Cerebellar cortex (tissue), 1 donor: ENCODE measurements at places on chromosomes 16 and 17.

DNA sequence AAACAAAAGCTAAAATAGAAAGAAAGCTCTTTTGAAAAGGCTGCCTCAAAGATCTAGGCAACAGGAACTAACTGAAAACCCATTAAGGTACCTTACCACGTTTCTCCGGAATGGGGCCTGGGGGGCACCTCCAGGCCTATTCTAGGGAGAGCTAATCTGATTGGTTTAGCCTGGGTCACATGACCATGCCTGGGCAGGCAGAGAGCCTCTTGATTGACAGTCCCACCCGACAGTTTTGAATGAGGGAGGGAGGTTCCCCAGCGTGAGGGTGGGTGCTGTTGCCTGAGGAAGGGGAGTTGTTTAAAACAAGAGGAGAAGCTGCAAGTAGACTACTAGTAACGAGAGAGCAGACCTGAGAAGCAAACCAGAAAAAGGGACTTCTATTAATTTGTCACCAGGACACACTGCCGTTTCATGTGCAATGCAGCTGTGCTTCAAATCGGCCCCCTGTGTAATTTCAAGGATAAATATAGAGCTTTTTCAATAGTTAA, 143.4 kb upstream of the HS3ST2 start:
- peak; percentile 36 for DNase-seq

- DNase-seq, result no peak
These were observed 91.4 kb upstream of the FA2H start for GRCh38 chr16:74865922-74866598.

- DNase-seq, result peak; percentile 9
These were observed 47.8 kb downstream of the BMERB1 start for GRCh38 chr16:15482068-15482747.

DNA sequence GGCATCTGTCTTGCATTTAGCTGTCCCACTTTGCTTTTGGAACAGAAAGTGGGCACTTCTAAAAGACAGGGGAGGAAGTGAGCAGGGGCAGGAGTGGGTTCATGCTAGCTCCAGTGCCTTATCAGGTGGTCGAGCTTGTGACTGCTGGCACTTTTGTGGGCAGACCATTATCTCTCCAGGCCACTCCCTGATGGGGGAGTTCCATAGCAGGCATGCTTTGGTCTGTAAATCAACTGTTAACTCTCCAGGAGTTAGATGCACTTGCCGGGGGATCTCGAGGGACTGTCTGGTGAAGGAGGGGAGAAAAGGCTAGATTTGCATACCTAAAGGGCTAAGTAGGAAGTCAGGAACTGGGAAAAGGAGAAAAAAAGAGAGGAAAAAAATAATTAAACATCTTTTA, 9.3 kb upstream of the CARD14 start:
- DNase-seq, result no peak

DNA sequence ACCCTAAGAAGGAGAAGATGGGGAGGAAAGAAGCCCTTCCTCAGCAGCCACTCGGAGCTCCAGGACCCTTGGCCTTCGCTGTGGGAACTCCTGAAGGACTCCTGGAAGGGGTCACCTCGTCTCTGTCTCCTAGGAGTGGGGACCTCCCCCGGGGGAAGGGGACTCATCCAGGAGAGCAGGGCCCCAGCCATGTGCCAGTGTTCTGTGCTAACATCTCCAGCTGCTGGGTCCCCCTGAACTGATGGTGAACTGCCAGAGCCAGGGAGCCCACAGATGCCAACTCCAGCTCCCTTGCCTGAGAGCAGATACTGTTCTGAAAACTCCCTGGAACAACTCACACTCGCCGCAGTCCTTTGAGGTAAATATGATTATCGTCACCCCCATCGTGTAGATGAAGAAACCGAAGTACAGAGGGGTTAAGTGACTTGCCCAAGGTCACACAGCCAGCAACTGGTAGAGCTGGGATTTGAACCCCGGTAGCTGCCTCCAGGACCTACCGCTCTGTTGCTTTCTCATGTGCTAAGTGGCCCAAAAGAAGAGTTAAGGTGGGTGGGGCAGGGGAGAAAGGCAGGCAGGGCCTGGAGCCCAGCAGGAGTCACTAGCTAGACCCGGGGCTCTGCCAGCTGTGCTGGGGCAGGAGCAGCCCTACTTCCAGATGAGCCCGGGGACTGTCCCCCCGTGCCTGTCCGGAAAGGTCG, 10.5 kb downstream of the TIMM22 start:
- DNase-seq, result no peak

- peak; percentile 31 for DNase-seq
These were observed 30.3 kb downstream of the CDK5R1 start for GRCh38 chr17:32516940-32517701.

GRCh38 chr17:45745601-45746494, 38.3 kb upstream of the CRHR1 start:
- DNase-seq, result no peak

GRCh38 chr16:48011878-48012658, 143.7 kb downstream of the ABCC12 start:
- DNase-seq, result no peak

DNA sequence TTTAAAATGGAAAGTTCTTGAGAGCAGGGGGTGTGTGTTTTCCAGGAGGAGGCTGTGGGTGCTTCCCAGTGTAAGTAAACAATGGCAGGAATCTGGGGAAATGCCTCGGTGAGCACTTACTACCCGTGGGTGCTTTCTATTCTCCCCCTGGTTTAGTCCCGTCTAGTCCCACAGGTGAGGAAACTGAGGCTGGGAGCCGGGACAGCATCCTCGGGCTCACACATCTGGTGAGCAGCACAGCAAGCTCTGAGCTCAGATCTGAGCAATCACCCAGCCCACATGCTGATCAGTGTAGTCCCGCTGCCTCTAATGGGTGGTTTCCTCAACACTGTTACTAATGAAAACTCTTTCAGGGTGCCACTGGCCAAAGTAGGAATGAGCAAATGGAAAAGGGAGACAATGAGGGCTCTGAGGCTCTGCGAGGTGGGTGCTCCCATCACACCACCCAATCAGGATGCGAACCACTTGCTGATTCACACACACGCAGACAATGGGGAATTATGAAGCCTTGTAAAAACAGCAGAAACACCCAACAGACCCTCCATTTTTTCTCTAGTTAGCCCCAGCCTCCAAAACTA, 202.6 kb downstream of the PARN start:
- no peak for DNase-seq

GRCh38 chr16:56616608-56617211, 8.3 kb downstream of the MT2A start:
- DNase-seq, result no peak

- DNase-seq, result no peak
These were observed 885 bp upstream of the SLFN13 start for GRCh38 chr17:35449371-35449931.

DNA sequence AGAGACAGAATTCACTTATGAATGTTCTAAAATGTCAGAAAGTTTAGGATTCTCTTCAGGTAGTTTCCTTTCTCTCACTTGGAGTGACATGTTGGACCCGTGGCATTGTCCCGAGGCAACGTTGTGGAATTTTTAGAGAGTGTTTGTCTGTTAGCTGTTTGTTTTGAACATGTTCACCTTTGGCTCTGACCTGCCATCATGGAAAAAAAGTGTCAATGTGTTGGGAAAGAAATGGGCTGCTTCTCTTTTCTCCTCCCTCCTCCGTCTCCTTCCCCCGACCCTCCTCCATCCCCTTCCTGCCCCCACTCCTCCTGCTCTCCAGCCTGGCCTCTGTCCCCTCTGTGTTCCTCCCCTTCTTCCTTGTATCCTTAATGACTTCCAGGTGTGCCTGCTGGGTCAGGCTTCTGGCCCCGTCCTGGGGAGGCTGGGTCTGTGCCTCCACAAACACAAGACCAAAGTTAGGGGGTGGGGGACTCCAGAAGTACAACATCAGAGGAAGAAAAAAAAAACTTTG, 463.1 kb downstream of the MAF start:
- DNase-seq, result no peak

GRCh38 chr17:78174870-78175642, 6.7 kb downstream of the SYNGR2 start:
- DNase-seq, result peak; percentile 95

GRCh38 chr16:4477966-4478365, 1.8 kb downstream of the HMOX2 start:
- DNase-seq, result no peak

GRCh38 chr17:67403065-67403464, 26.0 kb downstream of the PITPNC1 start:
- no peak for DNase-seq

DNA sequence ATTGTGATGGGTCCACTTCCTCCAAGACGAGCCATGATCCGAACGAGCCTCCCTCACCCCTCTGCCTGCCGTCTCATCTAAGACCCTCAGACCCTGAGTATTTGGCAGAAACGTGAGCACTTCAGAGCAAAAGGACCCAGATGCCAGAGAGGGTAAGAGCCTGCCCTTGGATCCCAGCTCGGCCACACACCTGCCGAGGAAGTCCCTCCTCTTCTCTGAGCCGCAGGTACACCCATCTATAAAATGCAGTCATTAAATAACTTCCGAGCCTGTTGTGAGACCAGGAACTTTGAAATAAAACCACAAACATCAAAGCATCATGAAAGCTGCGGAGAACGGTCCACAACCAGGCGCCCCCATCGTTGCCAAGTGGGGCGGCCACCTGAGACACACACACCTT, 64.8 kb upstream of the DOC2B start:
- DNase-seq, result no peak

GRCh38 chr17:35903451-35903850, 23.3 kb upstream of the CCL5 start:
- no peak for DNase-seq

GRCh38 chr16:65271996-65272395, 150.1 kb upstream of the CDH11 start:
- no peak for DNase-seq

- no peak for DNase-seq
These were observed 440 bp downstream of the NPRL3 start for GRCh38 chr16:138049-138417.

- no peak for DNase-seq
These were observed 22.8 kb downstream of the G6PC3 start for GRCh38 chr17:44093231-44093900.

DNA sequence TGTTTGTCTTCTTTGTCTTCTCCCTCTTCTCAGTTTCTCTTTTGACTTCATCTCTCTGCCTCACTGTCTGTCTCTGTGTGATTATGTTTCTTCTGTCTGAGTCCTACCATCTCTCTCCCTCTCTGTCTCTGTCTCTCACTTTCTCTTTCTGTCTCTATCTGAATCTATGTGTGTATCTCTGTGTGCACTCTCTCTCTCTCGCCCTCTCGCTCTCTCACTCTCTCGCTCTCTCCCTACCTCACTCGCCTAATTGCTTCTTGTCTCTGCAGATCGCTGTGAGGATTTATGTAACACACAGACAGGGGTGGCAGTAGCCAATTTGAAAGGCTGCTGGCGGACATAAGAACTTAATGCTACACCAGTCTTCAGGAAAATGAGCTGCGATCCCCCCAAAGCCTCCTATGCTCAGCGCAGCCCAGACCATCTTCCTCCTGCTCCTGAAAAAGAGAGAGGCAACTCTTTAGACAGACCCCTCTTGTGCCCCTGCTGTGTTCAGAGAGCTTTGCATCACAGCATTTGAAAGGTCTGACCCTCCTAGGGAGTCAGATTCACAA, 140.9 kb downstream of the CCT6B start:
- no peak for DNase-seq

DNA sequence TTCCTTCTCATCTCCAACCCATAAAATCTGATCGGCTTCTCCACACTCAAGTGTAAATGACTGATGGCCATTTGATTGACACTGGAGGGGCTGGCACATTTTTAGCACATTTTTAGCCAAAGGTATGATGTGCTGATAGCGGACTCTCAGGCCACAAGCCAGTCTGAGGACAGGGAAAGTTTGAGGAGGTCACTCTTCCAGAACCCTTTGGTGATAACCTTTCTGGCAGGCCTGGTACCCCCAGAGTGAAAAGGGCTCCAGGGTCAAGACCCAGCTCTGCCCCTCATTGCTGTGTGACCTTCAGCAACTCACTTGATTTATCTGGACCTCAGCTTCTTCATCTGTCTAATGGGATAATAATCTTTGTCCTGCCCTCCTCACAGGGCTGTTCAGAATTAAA, 1.7 kb upstream of the NLRC5 start:
- no peak for DNase-seq
